ENCODE measurements at places on chromosomes 4 and X.
A peak's percentile ranks its signal among the peaks of the same experiment; 100 is the strongest.

GRCh38 chr4:159283696-159284095 lies 180.8 kb downstream of the RAPGEF2 start:
- DNase-seq: no peak

DNA sequence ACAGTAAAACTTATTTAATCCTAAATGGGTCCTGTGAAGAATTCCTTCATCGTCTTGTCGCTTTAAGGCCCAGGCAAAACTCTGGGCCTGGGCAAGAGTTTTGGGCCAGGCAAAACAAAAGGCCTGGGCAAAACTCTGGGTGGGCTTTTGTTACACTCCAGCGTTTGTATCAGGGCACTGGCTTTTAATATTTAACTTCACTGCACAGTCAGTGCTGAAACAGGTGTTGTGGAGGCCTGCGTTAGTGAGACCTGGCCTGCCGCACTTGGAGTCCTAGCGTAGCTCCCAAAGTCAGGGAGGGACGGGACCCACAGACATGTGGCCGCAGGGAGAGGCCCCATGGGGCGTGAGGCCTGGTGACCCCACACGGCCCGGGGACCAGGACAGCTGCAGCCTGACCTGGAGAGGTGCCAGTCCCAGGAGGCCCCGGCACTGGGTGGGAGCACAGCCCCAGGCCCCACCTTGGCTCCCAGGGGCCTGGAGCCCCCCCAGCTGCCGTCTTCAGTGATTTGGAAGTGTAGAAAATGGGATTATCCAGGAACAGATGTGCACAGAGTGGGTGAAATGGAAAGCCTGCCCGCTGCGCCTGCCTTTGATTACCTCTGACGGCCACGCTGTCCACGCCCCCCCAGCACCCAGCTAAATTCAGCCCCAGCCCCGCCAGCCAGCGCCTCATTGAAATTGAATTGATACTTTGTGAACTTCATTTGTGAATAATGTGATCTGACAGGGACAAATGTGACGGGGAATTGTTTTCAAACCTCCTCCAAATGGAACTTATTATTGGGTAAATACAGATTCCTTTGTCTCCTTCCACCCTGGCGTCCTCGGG lies 132.9 kb upstream of the NKX1-1 start:
- no peak for DNase-seq

- no peak for DNase-seq
Measured at GRCh38 chrX:99137488-99137887, 1272.6 kb downstream of the PCDH19 start.

DNA sequence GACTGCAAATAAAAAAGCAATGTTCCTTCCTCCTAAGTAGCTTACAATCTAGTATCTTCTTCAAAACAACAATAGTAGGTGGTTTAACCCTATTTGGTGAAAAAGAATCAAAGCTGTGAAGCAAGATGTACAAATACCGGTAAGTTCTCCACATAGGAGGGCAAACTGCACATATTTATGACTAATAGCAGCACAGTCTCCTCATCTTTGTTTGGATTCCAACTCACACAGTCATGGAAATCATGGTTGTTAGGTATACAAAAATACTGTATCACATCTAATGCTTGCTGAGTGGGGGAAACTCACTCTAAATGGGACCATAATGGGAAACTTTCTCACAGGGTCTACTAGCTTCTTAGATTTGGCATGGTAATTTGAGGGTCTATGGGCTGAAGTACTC lies 597.2 kb downstream of the INPP4B start:
- no peak for DNase-seq

GRCh38 chr4:165680821-165681220 lies 192.2 kb upstream of the TLL1 start:
- no peak for DNase-seq

GRCh38 chrX:124373348-124373747 lies 27.0 kb downstream of the SH2D1A start:
- no peak for DNase-seq

- no peak for DNase-seq
Measured at GRCh38 chrX:64093761-64094160, 111.7 kb downstream of the AMER1 start.

DNA sequence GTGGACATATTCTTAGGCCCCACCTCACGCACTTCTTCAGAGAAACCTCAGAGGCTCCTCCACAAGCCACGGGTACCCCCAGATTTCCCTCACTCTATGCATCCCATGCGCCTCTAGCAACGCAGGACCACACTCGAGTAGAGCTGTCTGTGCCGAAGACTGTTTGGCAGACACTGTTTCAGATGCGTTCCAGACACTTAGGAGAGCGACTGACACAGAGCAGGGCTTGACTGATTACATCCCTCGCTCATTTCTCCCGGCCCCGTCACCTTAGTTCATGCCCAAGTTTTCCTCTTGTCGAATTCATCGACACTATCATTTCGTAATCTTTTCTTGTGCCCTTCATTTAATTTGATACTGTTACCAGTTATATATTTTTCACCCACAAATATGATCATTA lies 15.0 kb downstream of the SORBS2 start:
- no peak for DNase-seq

DNA sequence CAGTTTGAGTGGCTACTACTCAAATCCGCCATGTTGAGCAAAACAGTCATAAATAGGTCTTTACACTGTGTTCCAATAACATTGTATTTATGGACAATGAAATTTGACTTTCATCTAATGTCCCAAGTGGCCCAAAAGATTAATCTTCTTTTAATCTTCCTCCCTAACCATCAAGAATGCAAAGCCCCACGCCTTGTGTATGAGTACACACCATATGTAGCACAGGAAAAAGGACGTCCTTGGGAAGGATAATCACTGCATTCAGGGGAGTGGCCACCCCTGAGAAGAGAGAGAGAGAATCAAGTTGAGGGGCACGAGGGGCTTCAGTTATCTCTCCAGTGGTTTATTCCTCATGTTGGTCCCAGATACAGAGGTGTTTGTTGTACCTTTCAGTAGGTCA lies 33.1 kb downstream of the RBM47 start:
- DNase-seq: no peak

GRCh38 chrX:150548684-150549083 lies 19.7 kb upstream of the MTM1 start:
- DNase-seq: no peak

DNA sequence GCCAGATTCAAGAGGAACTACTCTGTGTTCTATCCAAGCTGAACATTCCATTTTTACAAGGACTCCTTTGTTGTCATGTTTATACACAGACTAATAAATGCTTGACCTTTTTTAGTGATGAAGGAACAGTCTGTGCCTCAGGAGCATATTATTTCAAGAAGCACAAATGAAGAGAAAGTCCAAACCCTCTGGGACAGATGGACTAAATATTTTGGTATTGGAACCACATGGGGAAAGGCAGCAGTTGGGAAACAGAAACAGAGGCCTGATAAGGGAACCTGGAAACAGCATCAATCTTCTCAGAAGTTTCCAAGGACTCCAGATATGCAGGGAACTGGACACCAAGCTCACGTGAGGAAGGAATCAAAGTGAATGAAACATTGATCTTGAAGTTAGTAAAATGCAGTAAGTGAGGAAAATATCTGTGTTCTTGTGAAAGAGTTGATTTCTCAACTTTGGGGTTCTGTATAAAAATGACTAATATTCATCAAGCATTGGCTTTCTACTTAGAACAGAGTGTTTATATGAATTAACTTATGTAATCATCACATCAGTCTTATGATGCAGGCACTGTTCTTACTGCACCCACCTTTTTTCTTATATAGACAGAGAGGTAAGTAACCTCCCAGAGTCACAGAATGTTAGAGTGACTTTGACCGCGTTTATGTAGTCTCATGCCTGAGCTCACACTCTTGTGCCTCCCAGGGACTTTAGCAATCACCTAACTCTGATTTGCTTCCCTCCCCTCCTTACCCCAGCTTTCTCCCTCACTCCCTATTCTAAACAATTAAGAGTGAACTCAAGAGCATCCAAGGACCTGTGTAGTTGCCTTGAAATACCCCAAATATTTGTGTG lies 148.9 kb upstream of the JADE1 start:
- no peak for DNase-seq

GRCh38 chr4:152415980-152416379 lies 119.9 kb downstream of the FBXW7 start:
- no peak for DNase-seq

DNA sequence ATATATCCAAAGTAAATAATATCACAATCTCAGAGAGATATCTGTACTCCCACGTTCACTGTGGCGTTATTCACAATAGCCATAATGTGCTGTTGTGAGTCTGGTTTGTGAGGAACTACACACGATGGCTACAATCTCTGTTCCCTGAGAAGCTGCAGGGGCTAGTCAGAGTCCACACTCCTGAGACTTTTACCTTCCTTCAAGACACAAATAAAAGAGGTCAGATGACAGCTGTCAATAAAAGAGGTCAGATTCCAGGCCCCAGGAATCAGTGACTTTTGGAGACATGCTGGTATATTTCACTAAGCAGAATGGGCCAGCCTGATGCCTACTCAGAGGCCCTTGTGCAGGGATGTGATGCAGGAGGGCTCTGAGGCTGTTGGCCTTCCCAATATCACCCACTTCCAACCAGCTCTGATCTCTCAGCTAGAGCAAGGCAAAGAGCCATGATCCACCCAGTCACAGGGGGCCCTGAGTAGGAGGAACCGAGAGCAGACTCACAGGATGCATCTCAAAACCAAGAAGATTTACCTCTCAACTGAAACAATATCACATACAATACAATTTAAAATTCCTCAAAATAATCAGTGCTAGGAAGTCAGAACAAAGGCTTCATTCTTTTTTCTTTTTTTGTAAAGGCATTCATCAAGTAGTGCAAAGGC lies 13.8 kb downstream of the FRYL start:
- DNase-seq: no peak

GRCh38 chr4:169727616-169728015 lies 30.1 kb downstream of the HPF1 start:
- no peak for DNase-seq

GRCh38 chrX:63744850-63745394 lies 40.1 kb downstream of the ARHGEF9 start:
- no peak for DNase-seq

DNA sequence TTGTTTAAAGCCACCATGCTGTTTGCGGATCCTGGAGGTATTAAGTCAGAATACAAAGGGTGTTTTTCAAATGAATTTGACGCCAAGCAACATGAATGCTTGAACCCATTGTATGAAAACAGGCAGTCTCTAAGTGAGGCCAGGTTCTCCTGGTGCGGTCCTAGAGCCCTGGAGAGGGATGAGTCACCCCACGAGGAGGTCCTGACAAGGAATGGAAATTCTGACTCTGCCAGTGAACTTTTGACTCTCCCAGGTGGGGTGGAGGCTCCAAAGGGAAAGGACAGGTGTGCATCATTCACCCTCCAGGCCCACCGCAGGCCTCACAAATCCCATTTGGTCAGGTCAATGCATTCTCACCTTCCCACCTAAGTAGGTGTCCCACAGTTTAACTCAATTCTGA lies 1.5 kb downstream of the TRIM2 start:
- peak; percentile 77 for DNase-seq

DNA sequence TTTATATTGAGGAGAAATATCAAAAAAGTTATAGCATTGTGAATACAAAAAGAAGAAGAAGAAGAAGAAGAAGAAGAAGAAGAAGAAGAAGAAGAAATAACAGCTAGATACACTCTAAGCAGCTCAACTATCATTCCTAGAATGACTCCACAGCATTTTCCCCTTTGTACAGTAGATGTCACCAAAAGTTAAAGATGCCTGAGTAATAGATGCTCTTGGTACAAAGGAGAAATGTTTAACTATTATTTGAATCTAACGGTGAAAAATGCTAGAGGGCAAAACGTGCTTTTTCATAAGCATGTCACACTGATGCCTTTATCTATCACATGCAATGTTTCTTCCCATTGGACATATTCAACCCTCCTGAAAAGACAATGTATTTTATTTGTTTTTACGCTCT lies 178.4 kb upstream of the GPRIN3 start:
- peak; percentile 5 for DNase-seq

- no peak for DNase-seq
Measured at GRCh38 chr4:176805155-176805554, 12.4 kb upstream of the VEGFC start.

DNA sequence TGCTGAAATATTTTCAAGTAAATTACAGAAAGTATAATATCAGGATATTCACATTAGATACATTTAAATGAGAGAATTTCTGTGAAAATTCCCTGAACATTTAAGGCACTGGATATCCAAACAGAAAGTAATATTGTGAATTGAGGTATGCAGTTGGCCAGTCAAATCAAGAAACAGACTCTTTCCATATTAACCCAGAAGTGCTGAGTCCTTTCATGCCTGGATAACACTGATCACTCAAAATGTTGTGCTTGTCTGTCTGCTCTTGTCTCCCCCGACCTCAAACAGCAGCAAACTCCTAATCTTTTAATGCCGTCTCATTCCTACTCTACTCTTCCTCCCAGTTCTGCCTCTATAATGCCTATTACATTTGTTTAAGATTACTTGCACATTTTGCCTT lies 51.2 kb downstream of the TBC1D9 start:
- no peak for DNase-seq

Measured in NCI-H526 treated with DMSO at 0.1 percent for 48 hours (cell line).